Neural crest cell (in vitro differentiated cells): ENCODE measurements at places on chromosomes 7 and 10.

GRCh38 chr10:107671960-107672359 lies 507.5 kb upstream of the SORCS1 start:
- no peak overlapping the region for H3K4me3 ChIP-seq
- DNase-seq: no peak
- H3K4me1 ChIP-seq: peaks cover 18% of the 10 kb centered on the region
- no peaks in the 10 kb centered on the region for H3K36me3 ChIP-seq
- H3K27me3 ChIP-seq: no peaks in the 10 kb centered on the region
- H3K27ac ChIP-seq: no peak overlapping the region

DNA sequence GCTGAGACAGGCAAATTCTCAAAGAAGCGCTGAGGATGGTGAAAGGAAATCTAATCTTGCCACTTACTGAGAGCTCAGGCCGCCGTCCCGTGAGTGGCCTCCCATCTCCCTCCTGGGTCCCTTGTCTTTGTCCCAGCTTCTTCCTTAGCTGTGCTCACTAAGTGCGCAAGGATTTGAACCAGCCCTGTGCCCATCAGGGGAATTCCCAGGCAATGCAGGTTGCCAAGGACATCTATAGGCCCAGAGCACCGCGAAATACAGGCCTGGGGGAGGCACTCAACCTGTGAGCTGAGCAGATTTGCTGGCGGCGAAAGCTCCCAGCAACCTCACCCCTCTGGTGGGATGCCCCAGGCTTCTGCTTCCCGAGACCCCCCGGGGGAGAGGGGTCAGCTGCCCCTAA lies 64.8 kb downstream of the OAT start:
- H3K27ac ChIP-seq: no peak overlapping the region
- peaks cover 11% of the 10 kb centered on the region for H3K4me1 ChIP-seq
- H3K36me3 ChIP-seq: no peaks in the 10 kb centered on the region
- no peaks in the 10 kb centered on the region for H3K27me3 ChIP-seq

- peaks cover 39% of the 10 kb centered on the region for H3K4me1 ChIP-seq
- H3K36me3 ChIP-seq: no peaks in the 10 kb centered on the region
- DNase-seq: no peak
- H3K27me3 ChIP-seq: no peaks in the 10 kb centered on the region
- H3K27ac ChIP-seq: no peak overlapping the region
- H3K4me3 ChIP-seq: no peak overlapping the region
These were observed 3.6 kb upstream of the TMEM72 start for GRCh38 chr10:44907556-44907955.

DNA sequence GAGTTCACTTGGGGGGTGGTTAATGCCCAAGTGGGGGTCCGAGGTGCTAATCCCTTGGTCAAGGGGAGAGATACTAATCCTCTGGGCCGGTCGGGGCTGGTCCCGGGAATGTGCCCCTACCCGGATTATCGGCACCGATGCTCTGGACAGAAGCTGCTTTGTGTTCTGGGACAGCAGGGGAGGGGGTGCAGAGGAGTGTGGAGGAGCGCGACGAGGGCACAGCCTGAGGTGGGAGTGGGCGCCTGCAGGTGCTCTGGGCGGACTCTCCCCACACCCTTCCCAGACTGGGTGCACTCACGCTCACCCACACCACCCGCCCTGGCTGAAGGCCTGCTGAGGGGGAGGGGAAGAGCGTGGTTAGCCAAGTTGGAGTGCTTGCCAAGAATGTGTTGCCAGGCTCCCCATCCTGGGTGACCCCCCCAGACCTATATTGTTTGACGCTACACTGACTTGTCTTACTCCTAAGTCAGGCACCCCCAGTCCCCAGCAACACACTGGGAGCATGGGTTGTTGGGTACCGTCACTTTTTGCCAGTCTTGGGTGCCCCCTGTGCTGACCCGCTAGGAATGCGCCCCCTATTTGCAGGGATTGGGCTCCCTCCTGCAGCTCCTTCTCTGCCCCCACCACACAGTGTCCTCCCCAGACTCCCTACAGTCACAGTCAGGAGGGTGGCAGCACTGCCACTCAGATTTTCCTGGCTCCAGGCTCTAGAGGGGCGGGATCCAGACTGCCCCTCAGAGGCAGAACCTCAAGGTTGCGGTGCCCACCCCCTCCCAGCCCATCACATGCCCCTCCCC lies 1.2 kb downstream of the SLC4A2 start:
- no peaks in the 10 kb centered on the region for H3K27me3 ChIP-seq
- peak overlapping the region; percentile 92 for H3K4me3 ChIP-seq
- no peaks in the 10 kb centered on the region for H3K36me3 ChIP-seq
- H3K4me1 ChIP-seq: peaks cover 53% of the 10 kb centered on the region
- DNase-seq: no peak
- peak overlapping the region; percentile 19 for H3K27ac ChIP-seq

- peaks cover 8% of the 10 kb centered on the region for H3K27me3 ChIP-seq
- peaks cover 10% of the 10 kb centered on the region for H3K4me1 ChIP-seq
- peak overlapping the region; percentile 8 for H3K4me3 ChIP-seq
These were observed 42.8 kb upstream of the RNF216 start for GRCh38 chr7:5824297-5824610.

DNA sequence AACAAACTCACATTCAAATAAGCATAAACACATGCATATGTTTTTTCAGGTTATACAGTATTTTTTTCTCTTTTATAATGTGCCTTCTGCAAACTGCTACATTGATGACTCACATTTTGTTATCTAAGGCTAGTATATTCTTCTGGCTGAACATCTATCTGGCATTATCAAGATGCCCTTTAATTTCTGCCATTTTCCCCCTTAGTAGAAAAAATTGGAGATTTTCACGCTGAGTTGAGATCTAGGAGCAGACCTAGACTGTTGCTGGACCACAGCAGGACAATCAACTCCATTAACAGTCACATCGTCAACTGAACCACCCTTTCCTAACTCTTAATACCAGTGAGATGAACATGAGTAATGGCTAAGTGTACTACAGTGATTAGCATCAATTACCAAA lies 41.6 kb downstream of the ERCC6 start:
- H3K4me1 ChIP-seq: no peaks in the 10 kb centered on the region
- DNase-seq: no peak
- no peak overlapping the region for H3K4me3 ChIP-seq
- H3K27ac ChIP-seq: no peak overlapping the region

- peaks cover 3% of the 10 kb centered on the region for H3K36me3 ChIP-seq
- no peaks in the 10 kb centered on the region for H3K27me3 ChIP-seq
- H3K27ac ChIP-seq: no peak overlapping the region
- H3K4me3 ChIP-seq: no peak overlapping the region
- H3K4me1 ChIP-seq: no peaks in the 10 kb centered on the region
- DNase-seq: no peak
These were observed 15.2 kb downstream of the WDR91 start for GRCh38 chr7:135195968-135196629.

GRCh38 chr10:2982146-2982545 lies 85.2 kb upstream of the PFKP start:
- H3K27ac ChIP-seq: no peak overlapping the region
- H3K4me1 ChIP-seq: peaks cover 14% of the 10 kb centered on the region
- no peak overlapping the region for H3K4me3 ChIP-seq
- DNase-seq: no peak

- H3K27me3 ChIP-seq: no peaks in the 10 kb centered on the region
- no peak for DNase-seq
- H3K36me3 ChIP-seq: peaks cover 7% of the 10 kb centered on the region
- peaks cover 10% of the 10 kb centered on the region for H3K4me1 ChIP-seq
These were observed 27.8 kb downstream of the ABI1 start for GRCh38 chr10:26832960-26833359.

DNA sequence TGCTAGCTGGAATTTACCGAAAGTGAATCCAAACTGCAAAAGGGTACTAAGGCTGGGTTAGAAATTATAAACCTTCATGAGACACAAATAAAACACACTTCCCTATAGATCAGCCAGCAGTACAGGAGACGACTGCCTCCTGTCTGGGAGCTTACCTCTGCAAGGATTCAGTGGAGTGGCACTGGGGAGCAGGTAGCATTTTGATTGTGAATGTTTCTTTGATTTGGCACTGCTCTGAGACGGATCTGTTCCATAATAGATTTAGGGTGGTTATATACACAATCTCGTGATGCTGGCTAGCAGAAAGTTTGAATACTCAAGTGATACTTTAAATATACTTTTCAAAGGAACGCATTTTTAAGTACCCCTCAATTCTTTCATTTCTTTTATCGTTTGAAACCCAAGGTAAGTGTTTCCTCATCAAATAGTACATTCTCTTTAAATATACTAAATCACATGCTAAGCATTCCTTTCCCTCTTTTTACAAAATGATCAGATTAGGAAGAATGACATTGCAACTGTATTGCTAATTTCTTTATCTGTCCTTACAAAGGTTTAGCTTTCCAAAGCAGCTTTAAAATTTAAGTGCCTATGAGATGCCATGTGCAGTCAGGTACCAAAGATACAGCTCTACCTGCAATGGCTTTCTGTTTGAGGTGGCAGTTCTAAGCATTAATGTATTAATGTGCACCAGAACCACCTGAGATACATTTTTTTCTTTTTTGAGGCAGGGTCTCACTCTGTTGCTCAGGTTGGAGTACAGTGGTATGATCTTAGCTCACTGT lies 20.6 kb upstream of the CHCHD3 start:
- no peak overlapping the region for H3K27ac ChIP-seq
- no peaks in the 10 kb centered on the region for H3K4me1 ChIP-seq
- DNase-seq: no peak
- H3K36me3 ChIP-seq: no peaks in the 10 kb centered on the region

GRCh38 chr7:106433377-106433776 lies 148.6 kb upstream of the NAMPT start:
- no peak overlapping the region for H3K27ac ChIP-seq
- no peaks in the 10 kb centered on the region for H3K36me3 ChIP-seq
- DNase-seq: no peak
- H3K27me3 ChIP-seq: no peaks in the 10 kb centered on the region
- H3K4me3 ChIP-seq: no peak overlapping the region
- no peaks in the 10 kb centered on the region for H3K4me1 ChIP-seq

DNA sequence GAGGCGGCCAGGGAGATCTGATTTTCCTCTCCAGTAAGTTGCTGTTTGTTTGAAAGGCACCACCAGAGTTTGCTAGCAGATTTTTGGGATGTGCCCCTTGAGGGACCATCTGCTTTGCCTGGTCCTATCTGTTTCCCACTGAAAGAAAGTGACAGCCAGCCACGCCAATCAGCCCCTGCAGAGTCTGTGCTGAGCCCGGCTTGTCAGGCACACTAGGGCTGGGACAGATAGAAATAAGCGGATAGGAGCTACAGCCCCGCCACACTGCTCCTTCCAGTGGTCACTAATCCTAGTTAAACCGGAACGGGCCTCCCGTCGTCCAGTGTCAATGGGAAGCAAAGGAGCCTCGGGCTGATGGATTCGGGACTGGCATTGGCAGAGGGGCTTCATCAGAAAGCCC lies 161.9 kb upstream of the PRR15 start:
- H3K4me3 ChIP-seq: no peak overlapping the region
- peaks cover under 1% of the 10 kb centered on the region for H3K4me1 ChIP-seq
- H3K27me3 ChIP-seq: no peaks in the 10 kb centered on the region

DNA sequence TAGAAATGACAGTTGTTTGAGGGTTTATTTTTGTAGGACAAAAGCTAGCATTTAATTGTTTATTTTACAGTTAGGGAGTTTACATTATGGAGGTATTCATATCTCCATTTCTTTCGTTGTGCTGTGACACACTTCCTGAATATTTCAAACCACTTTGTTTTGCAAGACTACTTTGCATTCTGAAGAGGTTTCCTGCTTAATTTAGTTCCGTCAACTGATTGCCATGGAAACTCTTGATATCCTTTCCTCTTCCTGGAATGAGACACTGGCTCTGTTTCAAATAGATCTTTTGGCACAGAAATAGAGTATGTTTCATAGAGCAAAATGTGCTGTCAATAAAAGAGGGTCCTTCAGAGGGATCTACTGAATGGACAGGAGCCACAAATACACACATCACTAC lies 159.5 kb upstream of the AGR3 start:
- no peak for DNase-seq
- peaks cover 15% of the 10 kb centered on the region for H3K4me1 ChIP-seq
- no peaks in the 10 kb centered on the region for H3K27me3 ChIP-seq
- no peak overlapping the region for H3K27ac ChIP-seq
- no peaks in the 10 kb centered on the region for H3K36me3 ChIP-seq

- no peaks in the 10 kb centered on the region for H3K4me1 ChIP-seq
- H3K27me3 ChIP-seq: no peaks in the 10 kb centered on the region
- no peak overlapping the region for H3K27ac ChIP-seq
- no peak overlapping the region for H3K4me3 ChIP-seq
- no peak for DNase-seq
These were observed 115.5 kb downstream of the BUB3 start for GRCh38 chr10:123269675-123270074.

- H3K27ac ChIP-seq: no peak overlapping the region
- peaks cover 4% of the 10 kb centered on the region for H3K27me3 ChIP-seq
- no peak for DNase-seq
- no peak overlapping the region for H3K4me3 ChIP-seq
- peaks cover 70% of the 10 kb centered on the region for H3K36me3 ChIP-seq
- H3K4me1 ChIP-seq: peaks cover 9% of the 10 kb centered on the region
These were observed 4.4 kb downstream of the ZNF32 start for GRCh38 chr10:43644252-43644651.

GRCh38 chr7:70833726-70834125 lies 298.2 kb upstream of the GALNT17 start:
- H3K4me3 ChIP-seq: no peak overlapping the region
- H3K27me3 ChIP-seq: peaks cover 2% of the 10 kb centered on the region
- DNase-seq: no peak
- H3K36me3 ChIP-seq: no peaks in the 10 kb centered on the region
- H3K4me1 ChIP-seq: peaks cover 15% of the 10 kb centered on the region

- no peaks in the 10 kb centered on the region for H3K36me3 ChIP-seq
- peak overlapping the region; percentile 43 for H3K27ac ChIP-seq
- no peaks in the 10 kb centered on the region for H3K4me1 ChIP-seq
These were observed 79.5 kb downstream of the HIF1AN start for GRCh38 chr10:100615241-100615640.

DNA sequence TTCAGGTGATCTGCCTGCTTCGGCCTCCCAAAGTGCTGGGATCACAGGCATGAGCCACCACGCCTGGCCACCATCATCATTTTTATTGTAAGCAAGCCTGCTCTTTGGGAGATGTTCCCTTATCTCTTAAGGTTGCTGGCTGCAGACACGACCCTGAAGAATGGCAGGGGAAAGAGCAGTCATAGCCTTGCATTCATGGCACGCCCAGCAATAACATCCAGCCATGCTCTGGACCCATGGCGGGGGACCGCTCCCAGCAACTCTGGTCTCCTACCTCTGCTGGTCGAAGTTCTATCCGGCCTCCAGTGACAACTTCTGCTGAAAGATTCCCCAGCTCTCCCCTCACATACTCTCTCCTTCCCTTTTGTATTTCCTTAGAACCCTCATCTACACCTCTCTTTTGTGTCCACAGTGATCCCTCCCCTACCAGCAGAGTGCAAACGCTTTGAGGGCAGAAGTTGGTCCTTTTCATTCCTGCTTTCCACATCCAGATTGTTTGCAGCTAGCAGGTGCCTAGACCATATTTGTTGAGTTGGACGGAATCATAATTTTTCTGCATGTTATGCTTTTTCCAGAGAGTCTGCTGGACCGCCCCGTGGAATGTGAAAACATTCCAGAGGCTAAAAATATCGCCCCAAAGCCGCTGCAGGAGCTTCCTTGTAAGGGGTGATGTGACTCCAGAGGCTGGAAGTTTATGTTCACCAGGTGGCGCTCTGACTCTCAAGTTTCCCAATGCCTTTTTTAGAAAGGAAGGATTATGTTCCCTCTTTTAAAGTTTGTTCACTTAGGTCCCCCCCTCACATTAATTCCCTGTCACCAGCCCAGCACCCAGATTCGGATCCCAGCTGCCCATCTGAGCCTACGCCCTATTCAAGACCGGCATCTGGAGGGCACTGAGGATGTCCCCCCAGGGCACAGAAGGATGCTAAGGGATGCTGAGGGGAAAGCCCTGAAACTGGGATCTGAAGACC lies 4.3 kb upstream of the MARVELD1 start:
- peaks cover 2% of the 10 kb centered on the region for H3K27me3 ChIP-seq
- H3K27ac ChIP-seq: no peak overlapping the region
- H3K4me3 ChIP-seq: peak overlapping the region; percentile 58
- DNase-seq: peak; percentile 62
- peaks cover 21% of the 10 kb centered on the region for H3K4me1 ChIP-seq
- H3K36me3 ChIP-seq: no peaks in the 10 kb centered on the region
